Sciatic nerve (tissue), 2 donors: ENCODE measurements at places on chromosomes 11 and 22.

DNA sequence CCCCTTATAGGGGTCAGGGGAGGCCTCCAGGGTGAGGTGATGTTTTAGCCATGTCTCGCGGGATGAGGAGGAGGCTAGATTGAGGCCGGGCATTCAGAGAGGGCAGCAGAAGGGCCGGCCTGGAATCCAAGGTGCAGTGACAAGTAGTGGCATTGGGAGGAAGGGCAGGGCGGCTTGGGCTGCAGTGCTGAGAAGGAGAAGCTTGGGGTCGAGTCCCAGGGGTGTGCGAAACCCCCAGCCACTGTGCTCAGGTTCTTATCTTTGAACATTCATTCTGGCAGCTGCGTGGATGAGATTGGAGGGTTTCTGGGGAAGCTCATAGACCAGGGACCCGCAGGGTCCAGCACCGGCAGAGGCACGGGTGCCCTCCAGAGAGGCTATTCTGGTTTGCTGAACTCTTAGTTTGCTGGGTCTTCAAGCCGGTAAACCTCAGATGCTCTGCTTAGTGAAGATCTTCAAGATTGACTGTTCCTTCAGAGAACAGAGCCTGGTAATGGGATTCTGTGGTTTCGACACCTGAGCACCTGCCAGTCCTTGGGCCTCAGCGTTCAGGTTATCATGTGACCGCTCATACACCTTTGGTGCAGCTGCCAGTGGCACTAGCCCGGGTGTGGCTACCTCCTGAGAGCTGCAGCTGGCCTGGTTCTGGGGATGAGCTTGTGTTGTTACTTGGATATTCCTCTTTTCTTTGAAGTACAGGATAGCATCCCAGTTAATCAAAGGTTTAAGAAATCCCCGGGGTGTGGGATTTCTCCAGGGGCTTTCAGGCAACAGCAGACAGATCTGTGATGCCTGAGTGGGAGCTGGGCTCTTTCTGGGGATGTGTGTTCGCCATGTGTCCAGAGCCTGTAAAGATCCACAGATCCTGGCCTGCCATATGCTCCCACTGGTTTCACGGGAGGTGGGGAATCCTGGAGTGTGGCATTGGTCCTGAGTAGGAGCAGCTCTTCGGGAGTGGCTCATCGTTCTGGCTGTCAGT, 152.8 kb downstream of the TBC1D22A start:
- no peak for DNase-seq

DNA sequence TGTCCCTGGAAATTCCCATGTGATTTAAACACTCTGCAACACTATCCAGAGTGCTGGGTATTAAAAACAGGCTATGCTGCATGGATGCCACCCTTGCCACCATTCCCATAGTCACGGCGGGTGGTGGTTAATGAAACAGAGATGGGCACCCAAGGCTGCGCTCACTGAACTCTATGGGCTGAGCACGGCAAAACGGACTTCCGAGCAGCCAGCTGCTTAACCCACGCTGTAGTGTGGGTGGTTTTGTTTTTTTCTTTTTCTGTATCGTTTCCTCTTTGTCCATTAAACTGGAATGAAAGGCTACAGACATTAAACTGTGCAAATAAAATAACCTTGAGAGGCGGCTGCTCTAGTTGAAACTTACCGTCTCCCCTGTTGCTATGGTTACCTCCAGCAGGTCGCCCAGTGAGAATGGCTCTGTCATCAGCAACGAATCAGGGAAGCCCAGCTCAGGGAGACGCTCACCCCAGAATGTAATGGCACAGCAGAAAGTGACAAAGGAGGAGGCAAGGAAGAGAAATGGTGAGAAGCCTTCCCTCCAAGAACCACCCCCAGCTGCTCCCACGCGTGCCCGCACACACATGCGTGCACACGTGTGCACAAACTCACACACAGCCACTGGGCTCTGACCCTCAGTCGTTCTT, 102.1 kb downstream of the C11orf91 start:
- no peak for DNase-seq

GRCh38 chr11:83543706-83544439, 257.7 kb upstream of the CCDC90B start:
- DNase-seq = no peak

DNA sequence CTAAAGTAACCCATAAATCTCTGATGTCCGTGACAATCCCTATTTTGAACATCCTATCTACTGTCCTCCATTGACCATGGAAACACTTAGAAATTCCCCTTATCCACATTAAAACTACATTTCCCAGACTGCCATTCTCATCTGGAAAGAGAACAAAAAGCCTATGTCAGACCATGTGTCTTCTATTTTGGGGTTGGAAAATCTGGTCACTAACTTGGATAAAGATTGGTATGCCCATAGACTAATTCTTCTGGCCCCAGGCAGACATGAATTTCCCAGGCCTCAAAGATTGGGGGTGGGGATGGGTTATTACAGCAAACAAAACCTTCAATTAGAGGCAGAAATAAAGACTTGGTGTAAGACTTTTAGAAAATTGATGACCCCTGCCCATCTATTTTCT, 30.9 kb upstream of the CREB3L1 start:
- no peak for DNase-seq

DNA sequence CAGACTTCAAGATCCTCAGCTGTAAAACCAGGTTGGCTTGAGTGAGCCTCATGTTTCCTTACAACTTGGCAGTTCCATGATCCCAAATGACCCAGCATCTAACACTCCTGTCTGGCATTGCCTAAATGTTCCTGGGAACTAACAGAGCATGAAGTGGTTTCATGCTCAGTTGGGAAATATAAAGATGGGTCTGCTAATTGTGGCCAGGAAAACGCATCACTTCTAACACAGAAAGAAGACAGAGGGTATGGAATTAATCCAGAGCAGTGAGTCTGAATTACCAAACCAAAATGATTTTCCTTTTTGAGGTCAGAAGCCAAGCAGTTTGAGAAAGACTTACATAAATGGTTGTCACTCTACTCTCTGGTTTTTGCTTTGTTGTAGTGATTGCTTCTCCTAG, 60.5 kb upstream of the MMP13 start:
- DNase-seq = no peak

- DNase-seq = peak; percentile 75
Measured at GRCh38 chr22:45268167-45268957, 16.4 kb upstream of the UPK3A start.

- no peak for DNase-seq
Measured at GRCh38 chr11:97964332-97965004, 1056.3 kb upstream of the CNTN5 start.

GRCh38 chr11:76880314-76880713, 19.6 kb downstream of the ACER3 start:
- no peak for DNase-seq

- no peak for DNase-seq
Measured at GRCh38 chr11:69823641-69824265, 4.5 kb upstream of the FGF3 start.

GRCh38 chr22:45845076-45845487, 131.9 kb downstream of the WNT7B start:
- DNase-seq = no peak

DNA sequence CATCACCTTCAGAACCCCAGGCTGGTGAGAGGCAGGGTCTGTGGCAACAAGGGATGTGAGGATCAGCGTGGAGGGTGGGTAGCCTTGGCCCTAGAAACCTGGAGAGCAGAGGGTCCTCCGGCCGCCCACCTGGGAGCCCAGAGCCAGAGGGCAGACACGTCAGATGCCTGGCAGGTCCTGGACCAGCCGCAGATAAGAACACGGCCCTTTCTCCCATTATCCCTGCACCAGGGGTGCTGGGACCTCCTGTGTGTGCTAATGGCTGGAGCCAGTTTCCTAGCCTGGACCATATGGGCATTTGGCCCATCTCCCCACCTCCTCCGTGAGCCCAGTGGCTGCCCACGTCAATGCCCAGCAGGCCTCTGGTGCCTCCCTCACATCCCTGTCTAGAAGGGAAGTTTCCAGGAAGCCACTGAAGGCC, 88.4 kb downstream of the MORC2 start:
- DNase-seq = no peak

DNA sequence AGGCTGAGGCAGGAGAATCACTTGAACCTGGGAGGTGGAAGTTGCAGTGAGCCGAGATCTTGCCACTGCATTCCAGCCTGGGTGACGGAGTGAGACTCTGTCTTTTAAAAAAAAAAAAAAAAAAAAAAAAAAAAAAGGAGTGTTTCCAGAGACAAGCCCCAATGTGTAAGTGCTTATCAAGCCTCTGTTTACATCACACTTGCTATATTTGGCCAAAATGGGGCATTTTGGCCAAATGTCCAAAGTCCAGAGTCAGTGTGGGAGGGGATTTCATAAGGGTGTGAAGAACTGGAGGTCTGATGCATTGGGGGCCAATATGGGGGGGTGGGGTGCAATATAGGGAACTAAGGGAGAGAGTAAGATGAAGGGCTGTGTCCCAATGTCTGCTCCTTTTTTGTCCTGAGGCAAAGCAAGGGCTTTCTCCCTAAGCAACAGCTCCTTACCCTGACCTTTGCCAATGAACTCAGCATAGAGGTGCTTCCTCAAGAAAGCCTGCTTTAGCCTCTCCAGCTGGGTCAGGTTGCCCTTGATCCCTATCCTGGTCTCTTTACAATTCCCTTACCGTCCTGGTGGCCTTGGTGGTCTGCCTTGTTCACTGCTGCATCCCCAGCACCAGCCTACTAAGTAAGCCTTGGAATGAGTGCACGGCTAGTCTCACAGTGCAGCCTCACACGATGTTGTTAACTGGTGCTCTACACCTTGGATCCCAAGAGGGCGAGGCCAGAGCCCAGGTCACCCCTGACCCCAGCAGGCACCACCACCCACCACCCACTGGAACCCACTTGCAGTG, 14.1 kb upstream of the BCR start:
- DNase-seq = no peak

GRCh38 chr22:35425971-35426800, 26.2 kb downstream of the MCM5 start:
- no peak for DNase-seq

DNA sequence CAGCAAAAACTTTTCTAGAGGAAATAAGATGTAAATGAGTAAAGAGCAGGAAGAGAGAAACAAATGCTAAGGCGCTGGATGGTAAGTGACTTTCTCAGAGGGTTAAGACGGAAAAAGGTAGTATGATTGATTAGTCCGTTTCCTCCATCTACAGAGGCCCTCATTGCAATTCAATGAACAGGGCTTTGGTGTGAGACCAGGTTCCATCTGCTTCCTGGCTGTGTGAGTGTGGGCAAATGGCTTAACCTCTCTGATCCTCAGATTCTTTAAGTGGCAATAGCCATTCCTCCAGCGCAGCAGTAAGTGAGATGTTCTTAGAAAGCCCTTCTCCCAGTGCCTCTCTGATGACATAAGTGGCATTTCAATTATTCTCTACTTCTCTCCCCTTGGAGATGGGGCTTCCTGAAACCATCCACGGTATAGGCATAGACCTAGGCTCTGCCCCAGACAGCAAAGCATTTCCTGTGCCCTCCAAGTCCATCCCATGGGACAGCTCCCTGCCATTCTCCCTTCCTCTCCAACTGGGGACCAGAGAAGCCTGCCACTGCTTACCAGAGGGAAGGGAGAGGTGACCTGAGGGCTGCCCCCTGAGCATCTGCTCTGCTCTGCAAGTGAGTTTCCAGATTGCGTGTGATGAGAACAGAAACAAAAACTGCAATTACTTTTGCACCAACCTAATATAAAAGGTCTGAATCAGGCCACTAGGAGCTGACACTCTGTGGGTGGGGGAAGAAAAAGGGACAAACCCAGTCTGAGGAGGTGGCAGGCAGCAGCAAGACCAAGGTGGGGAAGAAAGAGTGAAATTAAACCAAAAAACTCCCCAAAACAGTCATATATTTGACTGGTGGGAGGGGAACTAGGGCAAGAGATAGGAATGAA, 12.7 kb upstream of the CD44 start:
- DNase-seq = no peak

- no peak for DNase-seq
Measured at GRCh38 chr11:120578596-120579154, 67.1 kb downstream of the GRIK4 start.
